GDM1 (cell line): ENCODE measurements at places on chromosomes 2 and 18.

- no peak for DNase-seq
Observed at GRCh38 chr2:55052129-55053061, 2.1 kb upstream of the RTN4 start.

- no peak for DNase-seq
Observed at GRCh38 chr2:71125506-71126294, 4.3 kb downstream of the MCEE start.

- no peak for DNase-seq
Observed at GRCh38 chr18:41645589-41646360, 309.3 kb upstream of the PIK3C3 start.

GRCh38 chr18:31649978-31650719 is 34.2 kb downstream of the B4GALT6 start:
- no peak for DNase-seq

DNA sequence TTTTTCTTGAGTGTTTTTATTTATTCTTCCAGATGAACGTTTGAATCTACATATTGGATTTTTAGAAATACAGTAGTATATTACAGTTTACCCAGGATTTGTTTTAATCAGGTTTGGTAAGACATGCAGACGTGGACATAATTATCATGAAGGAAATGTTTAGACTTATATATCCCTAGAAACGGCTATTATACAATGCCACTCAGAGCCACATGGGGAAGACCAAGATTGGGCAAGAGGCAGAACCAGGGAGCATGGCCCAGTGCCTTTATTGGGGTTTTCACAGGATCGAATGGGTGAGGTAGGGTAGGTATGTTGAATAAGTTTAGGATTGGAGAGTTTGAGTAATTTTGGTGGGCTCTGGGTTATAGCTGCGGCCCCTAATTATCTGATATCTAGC is 212.2 kb downstream of the CAMKMT start:
- no peak for DNase-seq
